ENCODE measurements at places on chromosomes 11 and 22.

- peaks cover 47% of the 10 kb centered on the region for H3K4me1 ChIP-seq
- peaks cover 35% of the 10 kb centered on the region for H3K27me3 ChIP-seq
- no peak overlapping the region for H3K27ac ChIP-seq
- H3K4me3 ChIP-seq = no peak overlapping the region
- no peak for DNase-seq
Observed at GRCh38 chr11:45385844-45386243, 99.7 kb upstream of the SYT13 start.

GRCh38 chr11:36122671-36123070 is 166.6 kb downstream of the COMMD9 start:
- H3K27ac ChIP-seq = no peak overlapping the region
- DNase-seq = no peak
- H3K4me3 ChIP-seq = no peak overlapping the region
- H3K4me1 ChIP-seq = peaks cover 20% of the 10 kb centered on the region
- peaks cover 13% of the 10 kb centered on the region for H3K36me3 ChIP-seq

DNA sequence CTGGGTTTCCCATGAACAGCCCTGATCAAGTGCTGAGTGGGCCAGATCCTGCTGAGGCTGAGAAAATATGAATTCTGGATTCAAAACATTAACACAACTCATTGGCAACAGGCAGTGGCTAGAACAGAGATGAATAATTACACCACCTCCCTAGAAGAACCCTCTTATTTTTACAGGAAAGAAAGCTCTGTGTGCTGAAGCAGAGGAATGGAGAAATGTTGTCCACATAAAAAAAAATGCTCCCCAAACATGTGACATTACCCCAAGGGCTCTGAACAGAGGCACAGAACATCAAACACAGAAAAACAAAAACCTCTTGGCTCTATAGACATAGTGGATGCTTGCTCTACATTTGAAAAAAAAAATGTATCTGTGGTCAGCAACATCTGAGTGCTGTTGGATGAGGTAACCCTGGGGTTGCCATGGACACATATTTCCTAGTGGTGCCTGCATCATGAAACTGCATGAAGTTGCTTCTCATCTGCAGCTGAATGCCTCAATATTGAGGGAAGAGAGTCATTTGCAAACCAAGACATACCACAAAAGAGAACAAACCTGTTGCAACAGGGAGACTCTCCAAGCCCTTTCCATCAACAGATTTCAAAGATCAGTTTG is 98.8 kb downstream of the SNX19 start:
- no peak for DNase-seq
- H3K4me3 ChIP-seq = no peak overlapping the region
- H3K36me3 ChIP-seq = no peaks in the 10 kb centered on the region
- H3K27me3 ChIP-seq = peaks cover 6% of the 10 kb centered on the region

DNA sequence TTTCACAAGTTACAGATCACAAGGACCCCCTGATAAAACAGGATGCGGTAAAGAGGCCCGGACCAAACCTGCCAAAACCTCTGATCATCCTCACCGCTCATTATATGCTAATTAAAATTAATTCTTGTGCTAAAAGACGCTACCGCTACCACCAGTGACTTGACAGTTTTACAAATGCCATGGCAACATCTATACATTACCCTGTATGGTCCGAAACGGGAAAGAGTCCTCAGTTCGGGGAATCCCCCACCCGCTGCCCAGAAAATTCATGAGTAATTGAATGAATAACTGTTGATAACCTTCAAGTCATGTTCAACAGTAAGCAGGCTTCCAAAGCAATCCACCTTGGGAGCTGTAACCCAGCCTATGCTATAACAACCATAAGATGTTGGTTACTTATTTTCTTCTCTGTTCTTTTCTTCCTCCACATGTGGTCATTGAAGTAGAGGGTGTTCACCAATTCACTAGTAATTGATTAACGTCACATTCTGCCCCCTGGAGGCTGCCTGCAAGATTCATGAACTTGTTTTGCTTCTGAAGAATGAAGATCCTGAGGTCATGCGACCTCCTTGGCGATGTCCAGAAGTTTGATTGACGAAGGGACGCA is 20.6 kb downstream of the APOBEC3H start:
- peaks cover 74% of the 10 kb centered on the region for H3K4me1 ChIP-seq
- H3K27me3 ChIP-seq = peaks cover 3% of the 10 kb centered on the region
- H3K4me3 ChIP-seq = peak overlapping the region; percentile 40
- H3K27ac ChIP-seq = peak overlapping the region; percentile 93
- peak; percentile 47 for DNase-seq

All from nephron progenitor cell (in vitro differentiated cells).